Activated B cell treated with CpG ODN at 0.5 μM for 24 hours (primary cell): ENCODE measurements at places on chromosomes 13 and 19. TPM values are rescaled to one million over a fixed set of nuclear protein-coding genes. Genes with fewer than 3 reads are reported as not detected.

The UBE2L5 gene
- 0.24 and 0.42 TPM in 2 replicates for total RNA-seq

The ITGBL1 gene
- total RNA-seq = not detected in 2 replicates

DNA sequence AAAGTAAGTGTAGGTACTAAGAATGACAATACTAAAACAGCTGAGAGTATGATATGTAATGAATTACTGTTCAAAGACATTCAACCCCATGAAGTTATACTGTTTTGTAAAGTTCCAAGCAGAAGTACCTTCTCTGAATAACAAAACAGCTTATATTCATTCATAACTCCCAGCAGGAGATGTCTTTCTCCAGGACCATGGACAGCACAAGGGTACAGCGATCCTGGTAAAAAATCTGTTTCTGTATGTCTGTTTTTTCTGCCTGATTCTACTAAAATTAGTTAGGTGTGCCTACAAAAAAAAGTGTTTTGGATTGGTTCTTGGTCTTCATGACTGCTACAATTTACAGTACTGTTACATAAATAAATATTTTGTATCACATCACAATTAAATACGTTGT is 172.5 kb upstream of the SLITRK5 start:
- H3K27me3 ChIP-seq = no peaks in the 10 kb centered on the region
- H3K27ac ChIP-seq = no peak overlapping the region
- no peaks in the 10 kb centered on the region for H3K4me1 ChIP-seq
- H3K4me3 ChIP-seq = no peak overlapping the region
- H3K36me3 ChIP-seq = no peaks in the 10 kb centered on the region

- peaks cover under 1% of the 10 kb centered on the region for H3K4me1 ChIP-seq
- no peaks in the 10 kb centered on the region for H3K36me3 ChIP-seq
- no peak for DNase-seq
- H3K4me3 ChIP-seq = no peak overlapping the region
- H3K27me3 ChIP-seq = no peaks in the 10 kb centered on the region
Observed at GRCh38 chr13:30808600-30808999, 73.3 kb downstream of the ALOX5AP start.

DNA sequence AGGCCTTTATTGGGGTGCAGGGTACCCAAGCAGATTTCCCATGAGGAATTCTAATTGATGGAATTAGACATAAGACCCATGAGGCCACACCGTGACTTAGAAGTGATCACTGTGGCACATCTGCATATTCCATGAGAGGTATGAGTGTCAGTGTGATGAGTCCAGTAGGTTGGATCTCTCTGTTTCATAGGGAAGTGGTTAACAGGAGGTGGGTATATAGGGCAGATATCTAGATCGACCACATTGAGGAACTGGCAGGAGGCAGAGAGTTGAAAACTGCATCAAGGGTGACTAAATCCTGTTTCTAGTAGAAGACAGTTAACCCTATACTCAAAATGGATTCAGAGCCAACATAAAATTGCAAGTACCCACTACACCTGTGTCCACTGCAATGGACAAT is 68.6 kb upstream of the MIR17HG start:
- DNase-seq = no peak
- no peaks in the 10 kb centered on the region for H3K4me1 ChIP-seq
- H3K36me3 ChIP-seq = no peaks in the 10 kb centered on the region
- no peak overlapping the region for H3K4me3 ChIP-seq

GRCh38 chr19:38543807-38544568 is 73.8 kb downstream of the MAP4K1 start:
- H3K27me3 ChIP-seq = no peaks in the 10 kb centered on the region
- peaks cover 35% of the 10 kb centered on the region for H3K4me1 ChIP-seq
- no peaks in the 10 kb centered on the region for H3K36me3 ChIP-seq
- peak overlapping the region; percentile 1 for H3K27ac ChIP-seq
